ENCODE measurements at places on chromosomes 6 and 20.
A peak's percentile ranks its signal among the peaks of the same experiment; 100 is the strongest.

GRCh38 chr6:147311218-147311617 is 107.0 kb downstream of the STXBP5 start:
- no peak for DNase-seq

- no peak for DNase-seq
These were observed 343.6 kb upstream of the SASH1 start for GRCh38 chr6:147999001-147999540.

DNA sequence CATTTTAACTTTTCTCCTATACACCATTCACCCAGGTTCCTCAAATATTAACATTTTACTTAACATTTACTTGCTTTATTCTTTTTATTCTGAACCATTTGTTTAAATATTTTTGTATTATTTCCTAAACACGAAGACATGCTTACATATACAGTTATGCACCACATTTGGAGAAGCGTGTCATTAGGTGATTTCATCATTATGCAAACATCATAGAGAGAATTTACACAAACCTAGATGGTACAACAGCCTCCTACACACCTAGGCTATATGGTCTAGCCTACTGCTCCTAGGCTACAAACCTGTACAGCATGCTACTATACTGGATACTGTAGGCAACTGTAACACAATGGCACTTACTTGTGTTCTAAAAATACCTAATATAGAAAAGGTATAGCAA is 6.6 kb downstream of the TDP2 start:
- no peak for DNase-seq

DNA sequence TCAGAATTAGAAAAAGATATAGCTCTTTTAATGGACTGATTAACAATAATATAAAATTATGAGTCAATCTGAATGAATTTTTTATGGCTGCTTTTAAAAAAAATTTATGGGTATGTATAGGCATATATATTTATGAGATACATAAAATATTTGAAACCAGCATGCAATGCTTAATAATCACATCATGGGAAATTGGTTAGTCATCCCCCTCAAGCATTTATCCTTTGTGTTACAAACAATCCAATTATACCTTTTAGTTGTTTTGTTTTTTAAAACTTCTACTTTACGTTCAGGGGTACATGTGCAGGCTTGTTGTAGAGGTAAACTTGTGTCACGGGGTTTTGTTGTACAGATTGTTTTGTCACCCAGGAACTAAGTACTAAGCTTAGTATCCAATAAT is 63.4 kb upstream of the HMGCLL1 start:
- DNase-seq, result no peak

DNA sequence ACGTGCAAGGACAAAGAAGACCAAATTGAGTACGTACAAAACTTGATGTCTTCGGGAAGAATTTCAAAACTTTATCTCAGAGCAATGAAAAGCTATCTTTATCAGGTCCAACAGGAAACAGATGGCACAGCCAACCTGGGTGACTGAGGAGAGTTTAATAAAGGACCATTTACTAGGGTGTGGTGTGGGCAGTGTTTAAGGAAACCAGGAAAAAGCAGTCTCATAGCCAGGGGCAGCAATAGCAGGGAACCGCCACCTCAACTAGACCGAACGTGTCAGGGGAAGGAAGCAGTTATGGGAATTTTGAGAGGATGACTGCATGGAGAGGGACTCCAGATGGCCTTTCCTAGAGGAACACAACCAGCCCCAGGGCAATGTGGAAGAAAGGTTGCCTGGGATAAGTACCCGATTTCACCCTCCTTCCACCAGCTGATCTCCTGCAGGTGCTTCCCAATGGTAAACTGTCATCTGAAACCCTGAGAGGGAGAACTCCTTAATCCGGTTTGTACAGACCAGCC is 15.2 kb upstream of the TAAR5 start:
- DNase-seq, result no peak

DNA sequence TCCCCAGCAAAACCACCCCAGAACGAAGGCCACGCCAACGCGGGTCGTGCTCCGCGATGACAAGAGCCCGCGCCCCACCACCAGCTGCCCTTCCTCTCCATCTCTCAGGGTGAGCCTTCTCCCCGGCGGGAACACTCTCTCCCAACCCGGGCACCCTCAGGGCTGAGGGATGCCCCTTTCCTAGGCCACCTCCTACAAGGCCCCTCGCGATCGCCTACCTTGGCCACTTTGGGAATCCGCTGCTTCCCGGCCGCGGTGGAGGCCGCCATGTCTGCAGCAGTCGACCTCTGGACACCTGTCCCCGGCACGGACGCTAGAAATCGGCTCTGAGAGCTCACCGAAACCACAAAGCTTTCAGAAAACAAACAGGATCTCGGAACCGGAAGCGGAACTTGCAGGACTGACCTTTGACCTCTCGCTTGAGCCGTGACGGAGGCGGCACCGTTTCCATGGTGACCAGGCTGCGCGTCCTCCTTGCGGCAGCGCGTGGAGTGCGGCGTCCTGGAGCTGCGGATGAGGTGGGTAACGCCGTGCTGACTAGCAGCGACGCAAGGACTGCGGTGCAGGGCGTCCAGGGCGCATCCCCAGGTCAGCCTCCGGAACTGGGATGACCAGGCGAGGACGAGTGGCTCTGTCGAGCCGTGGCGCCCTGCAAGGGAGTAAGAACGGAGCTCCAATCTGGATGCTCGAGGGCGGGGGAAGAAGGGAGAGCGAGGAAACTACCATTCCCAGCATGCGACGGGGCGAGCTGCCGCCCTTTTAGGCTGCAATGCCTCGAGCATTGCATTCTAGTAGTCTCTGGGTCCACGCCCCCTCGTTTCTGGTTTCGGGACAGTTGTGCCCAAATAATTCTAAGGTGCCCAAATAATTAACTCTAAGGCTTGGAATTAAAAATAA is at the start of the genes CFAP61 and CRNKL1:
CFAP61 (plus strand) TSS at position 459 of the 897 bp plus-strand sequence. CDS start 4,122 bp downstream, outside the sequence.
CRNKL1 (minus strand) TSS at position 393 of the 897 bp plus-strand sequence; CDS start at position 269, 124 bp downstream.
- peak; percentile 79 for DNase-seq

DNA sequence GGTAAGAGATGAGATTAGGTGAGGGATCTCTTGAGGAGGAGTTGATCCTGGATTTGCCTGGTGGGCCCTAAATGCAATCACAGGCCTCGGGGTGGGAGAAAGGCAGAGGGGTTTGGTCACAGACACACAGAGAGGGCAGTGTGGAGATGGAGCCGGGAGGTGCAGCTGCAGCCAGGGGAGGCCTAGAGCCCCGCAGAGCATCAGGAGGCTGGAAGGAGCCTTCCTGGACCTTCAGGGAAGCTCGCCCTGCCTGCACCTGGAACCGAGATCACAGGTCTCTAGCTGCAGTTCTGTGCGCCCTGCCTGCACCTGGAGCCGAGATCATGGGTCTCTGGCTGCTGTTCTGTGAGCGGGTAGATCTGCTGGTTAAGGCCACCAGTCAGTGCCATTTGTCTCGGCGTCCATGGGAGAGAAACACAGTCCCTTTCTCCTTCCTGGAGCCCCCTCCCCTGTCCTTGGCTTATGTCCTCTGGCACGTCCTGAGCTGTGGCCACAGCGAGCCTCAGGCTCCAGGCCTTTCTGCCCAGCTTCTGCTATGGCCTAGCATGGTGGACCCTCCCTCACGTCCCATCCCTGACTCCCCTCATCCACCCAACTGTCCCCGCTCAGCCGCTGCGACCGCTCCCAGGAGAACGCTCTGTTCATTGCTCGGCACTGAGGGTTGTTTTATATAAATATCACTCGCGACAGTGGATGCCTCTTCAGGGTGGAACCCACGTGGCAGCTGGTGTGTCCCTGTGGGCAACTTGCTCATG is 112.0 kb downstream of the DACT2 start:
- no peak for DNase-seq

GRCh38 chr20:52564594-52564993 is 373.0 kb upstream of the ZFP64 start:
- no peak for DNase-seq

- no peak for DNase-seq
These were observed 20.6 kb upstream of the EPB41L2 start for GRCh38 chr6:131083687-131084086.

- no peak for DNase-seq
These were observed 404.4 kb downstream of the BMP2 start for GRCh38 chr20:7171911-7172310.

DNA sequence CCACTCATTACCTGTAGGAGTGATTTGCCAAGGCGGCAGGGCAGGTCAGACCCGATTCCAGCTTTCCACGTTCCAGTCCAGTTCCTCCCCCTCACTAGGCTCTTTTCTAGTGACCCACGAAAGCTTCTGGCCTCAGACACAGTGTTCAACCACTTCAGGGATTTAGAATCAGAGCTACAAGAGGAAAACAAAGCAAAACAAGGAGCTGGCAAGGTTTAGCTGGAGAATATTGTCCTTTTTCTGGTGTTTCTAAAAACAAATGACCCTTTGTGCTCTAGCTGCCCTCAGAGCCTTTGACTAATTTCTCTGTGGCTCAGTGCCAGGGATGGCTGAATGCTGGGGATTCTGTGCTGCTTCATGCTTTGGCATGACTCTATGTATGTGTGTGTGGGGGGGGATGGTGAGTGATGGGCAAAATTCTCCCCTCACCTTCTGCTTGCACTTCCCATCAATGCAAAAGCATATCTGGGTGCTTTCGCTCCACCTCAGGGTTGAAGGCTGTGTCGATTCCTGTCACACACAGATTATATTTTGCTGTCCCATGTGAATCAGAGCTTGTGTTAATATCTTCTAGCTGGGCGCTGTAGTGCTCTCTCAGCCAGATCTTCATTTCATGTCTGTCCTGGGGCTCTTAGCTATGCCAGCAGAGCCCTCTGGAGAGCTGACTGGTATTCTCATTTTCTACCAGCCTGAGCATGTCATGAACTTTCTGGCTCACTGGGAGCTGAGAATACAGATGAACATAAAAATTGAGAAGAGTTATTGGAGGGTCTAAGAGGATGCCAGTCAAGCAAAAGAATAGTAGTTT is 19.3 kb upstream of the NEDD9 start:
- no peak for DNase-seq

DNA sequence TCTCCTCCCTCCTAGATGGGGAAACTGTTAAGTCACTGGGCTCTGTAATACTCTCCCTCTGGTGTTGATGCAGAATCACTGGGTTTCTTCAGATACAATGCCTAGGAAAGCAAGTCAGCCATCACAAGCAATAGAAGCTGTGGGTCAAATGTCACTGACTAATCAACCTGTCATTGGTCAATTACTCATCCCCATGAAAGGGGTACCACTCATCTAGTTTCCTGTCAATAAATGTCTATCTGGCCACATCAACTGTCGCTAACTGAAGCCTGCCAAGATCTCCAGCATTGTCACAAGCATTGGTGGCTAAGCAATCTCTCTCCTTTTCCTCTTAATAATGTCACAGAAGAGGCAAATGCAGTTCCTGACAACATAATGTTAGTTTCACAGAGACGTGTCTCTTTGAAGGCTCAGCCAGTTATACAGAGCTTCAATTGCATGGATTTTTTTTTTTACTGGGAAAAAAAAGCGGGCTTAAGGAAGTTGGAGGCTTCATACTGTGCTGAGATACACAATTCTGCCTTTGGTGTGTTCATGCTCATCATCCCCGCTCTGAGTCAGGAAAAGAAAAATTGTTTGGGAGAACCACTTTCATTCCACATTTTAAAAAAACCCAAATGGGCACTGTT is 355.9 kb downstream of the BTBD9 start:
- DNase-seq, result no peak

DNA sequence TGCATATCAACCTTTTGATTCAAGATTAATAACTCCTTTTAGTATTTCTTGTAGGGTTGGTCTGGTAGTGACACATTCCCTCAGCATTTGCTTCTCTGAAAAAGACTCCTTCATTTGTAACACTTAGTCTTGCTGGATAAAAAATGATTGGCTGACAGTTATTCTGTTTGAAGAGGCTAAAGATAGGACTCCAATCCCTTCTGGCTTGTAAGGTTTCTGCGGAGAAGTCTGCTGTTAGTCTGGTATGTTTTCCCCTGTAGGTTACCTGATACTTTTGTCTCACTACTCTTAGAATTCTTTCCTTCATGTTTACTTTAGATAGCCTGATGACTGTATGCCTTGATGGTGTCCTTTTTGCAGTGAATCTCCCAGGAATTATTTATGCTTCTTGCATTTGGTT is 96.0 kb downstream of the CARMIL1 start:
- no peak for DNase-seq

- no peak for DNase-seq
These were observed 76.3 kb upstream of the TGM3 start for GRCh38 chr20:2219481-2220006.

- DNase-seq, result no peak
These were observed 695.0 kb upstream of the GJE1 start for GRCh38 chr6:141437685-141438084.

DNA sequence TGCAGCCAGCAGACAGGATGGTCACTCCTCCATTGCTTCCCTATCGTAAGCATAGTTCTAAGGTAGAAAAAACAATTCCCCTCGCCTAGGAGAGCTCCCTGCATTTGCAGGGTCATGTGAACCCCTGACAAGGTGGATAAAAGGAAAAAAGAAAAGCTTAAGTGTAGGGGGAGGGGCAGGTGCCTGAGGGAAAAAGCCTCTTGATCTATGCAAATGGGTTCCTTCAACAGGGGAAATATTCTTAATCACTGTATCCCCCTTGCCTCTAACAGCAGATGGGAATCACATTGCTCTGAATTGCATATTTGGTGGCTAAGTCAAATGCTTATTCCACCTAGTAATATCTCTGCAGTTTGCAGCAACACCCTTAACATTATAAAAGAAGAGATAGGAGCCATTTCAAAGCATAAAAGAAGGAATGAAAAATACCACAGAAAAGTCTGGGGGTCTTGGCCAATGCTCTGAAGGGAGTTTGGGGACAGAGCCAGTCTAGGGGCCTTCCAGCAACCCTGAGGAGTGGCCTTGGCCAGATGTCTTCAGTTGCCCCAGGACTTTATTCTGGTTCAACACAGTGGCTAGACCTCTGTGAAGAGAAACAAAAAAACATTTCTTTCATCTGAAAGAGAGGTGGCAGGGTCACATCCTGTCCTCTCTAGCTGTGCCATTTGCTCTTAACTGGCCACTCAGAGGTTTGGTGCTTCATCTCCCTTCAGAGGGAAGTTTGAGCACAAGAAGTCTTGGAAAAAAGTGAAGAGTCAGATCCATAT is 660.4 kb upstream of the GJE1 start:
- no peak for DNase-seq

- DNase-seq, result no peak
These were observed 382 bp downstream of the SFT2D1 start for GRCh38 chr6:166341977-166342348.

GRCh38 chr6:160256445-160256844 is 2.2 kb downstream of the SLC22A2 start:
- DNase-seq, result no peak

DNA sequence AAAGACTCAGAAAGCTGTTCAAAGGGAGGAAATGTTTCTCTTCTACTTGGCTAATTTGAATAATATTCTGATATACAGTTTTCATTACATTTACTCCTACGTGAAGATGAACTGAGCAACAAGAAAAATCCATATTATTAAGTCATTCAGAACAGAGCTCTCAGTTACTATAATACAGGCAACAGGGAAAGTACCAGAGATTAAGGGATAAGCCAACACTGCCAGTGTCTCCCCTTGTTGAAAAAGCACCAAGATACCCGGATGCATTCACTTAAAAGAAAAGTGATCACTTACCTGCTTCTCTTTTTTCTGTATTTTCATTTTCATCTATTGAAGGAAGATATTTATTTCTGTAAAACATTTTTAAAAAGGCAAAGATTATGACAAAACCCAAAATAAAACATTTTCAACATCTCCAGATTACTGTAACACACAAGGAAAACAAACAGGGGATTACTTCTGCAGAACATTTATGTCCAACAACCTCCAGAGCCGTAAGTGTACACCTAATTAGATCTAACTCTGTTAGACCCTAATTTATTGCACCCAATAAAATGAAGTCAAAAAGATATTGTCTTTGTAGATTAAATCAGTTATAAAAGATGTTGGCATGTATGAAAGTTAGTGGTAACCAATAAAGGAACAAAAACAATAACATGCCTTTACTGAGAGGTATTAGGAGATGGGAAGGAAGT is 67.0 kb downstream of the CHD6 start:
- no peak for DNase-seq

- DNase-seq, result no peak
These were observed 5.3 kb downstream of the OARD1 start for GRCh38 chr6:41066867-41067304.

- no peak for DNase-seq
These were observed 6.3 kb downstream of the CEBPB start for GRCh38 chr20:50196896-50197295.

Measured in esophagus squamous epithelium (tissue), 5 donors.